ENCODE measurements at places on chromosomes 12 and 14. TPM values are rescaled to one million over a fixed set of nuclear protein-coding genes. Genes with fewer than 3 reads are reported as not detected.

DNA sequence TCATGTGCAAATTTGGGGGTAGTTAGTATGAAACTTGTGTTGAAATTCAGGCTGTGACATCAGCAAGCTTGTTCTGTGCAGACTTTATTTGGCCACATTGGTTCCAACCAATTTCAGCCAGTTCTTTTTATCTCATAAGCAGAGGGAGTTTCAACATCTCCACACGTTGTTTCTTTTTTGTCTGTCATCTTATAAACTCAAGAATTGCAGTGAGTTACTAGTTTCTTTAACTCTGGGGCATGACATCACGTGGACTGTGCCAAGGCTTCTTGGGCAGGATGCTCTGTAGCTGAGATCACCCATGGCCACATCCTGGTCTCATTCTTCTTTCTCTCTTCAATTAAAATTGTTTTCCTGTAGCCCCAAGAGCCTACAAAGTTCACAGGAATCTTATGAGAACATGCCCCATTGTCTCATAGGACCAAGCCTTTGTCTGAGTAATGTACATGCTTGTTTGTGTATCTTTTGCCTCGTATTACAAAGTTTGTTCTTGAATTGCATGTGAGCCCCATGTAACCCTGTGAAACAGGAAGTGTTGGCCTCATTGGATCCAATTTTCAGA lies 982.0 kb upstream of the TMEM132C start:
- no peak for DNase-seq

BCL2L14 gene
- not detected for total RNA-seq

TAS2R42 gene
- total RNA-seq = not detected

OR5AU1 gene
- not detected for total RNA-seq

GRCh38 chr14:77158882-77159255 lies 17.3 kb upstream of the ZDHHC22 start:
- DNase-seq = no peak

ASCL1 gene
- total RNA-seq = not detected

EFS gene
- not detected for total RNA-seq

DNA sequence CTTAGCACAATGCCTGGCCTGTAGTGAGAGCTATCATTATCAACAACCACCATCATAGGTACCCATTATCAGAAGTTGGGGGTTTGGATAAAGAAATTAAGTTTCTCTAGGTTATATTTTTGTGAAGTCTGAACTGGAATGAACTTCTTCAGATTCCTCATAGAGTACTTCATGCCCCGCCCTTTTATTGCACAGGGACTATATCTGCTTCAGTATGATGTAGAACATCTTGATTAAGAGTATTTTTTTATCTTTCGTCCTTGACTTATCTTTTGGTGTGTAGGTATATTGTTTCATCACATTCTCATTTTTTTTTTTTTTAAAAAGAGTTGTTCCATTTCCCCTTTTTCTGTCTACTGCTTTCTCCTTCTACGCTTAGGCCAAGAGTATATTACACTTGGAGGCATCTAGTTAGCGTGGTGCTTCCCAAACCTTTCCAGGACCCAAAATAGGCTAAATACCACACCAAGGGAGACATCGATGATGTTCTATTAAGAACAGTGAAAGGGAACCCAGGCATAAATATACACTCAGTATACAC lies 467.5 kb downstream of the ZFP36L1 start:
- DNase-seq = peak; percentile 47

GPR137C gene
- total RNA-seq = 0.67 TPM

DNA sequence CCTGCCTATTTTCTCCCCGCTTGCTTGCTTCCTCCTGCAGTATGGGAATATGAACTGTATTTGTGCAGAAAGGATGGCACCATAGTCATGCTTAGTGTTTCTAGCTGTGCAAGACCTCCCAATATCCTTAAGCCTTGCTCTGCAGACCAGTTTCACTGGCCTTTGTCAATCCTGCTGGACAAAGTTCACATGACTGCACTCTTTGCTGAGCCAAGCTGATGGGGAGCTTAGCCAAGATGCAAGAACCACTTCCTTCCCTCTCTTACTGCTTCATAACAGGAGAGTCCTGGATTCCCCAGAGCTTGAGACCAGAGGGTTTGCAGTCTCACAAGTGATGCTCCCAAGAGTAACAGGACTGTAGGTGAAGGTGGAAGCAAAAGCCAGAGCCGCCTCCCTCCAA lies 3.8 kb downstream of the ASIC1 start:
- no peak for DNase-seq

DNA sequence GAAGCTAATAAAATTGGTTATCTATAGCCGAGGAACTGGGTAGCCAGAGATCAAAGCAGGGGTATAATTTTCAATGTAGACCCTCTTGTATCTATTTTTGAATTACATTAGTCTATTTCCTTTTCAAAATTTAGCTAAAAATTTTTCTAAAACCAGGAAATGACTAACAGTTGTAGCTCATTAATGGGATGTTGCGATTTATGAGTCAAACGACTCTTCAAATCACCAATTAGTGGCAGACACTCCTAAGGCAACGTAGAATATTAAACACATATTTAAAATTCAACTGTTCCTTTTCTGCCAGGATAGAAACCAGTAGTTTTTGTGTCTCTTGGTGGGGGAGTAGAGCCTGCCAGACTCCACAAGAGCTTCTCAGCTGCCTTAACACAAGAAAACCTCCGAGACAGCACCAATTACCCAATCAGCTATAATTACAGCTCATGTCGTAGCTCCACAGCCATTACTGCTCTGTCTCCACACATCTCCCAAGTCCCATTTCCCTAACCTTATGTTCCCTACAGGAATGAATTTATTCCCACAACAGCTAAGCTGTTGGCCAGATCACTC lies 26.9 kb downstream of the GCN1 start:
- no peak for DNase-seq

GRCh38 chr12:89309815-89310214 lies 42.5 kb downstream of the DUSP6 start:
- no peak for DNase-seq

KLHL33 gene
- 0.27 TPM for total RNA-seq

GRCh38 chr14:55274146-55274545 lies 2.9 kb downstream of the FBXO34 start:
- no peak for DNase-seq

DNA sequence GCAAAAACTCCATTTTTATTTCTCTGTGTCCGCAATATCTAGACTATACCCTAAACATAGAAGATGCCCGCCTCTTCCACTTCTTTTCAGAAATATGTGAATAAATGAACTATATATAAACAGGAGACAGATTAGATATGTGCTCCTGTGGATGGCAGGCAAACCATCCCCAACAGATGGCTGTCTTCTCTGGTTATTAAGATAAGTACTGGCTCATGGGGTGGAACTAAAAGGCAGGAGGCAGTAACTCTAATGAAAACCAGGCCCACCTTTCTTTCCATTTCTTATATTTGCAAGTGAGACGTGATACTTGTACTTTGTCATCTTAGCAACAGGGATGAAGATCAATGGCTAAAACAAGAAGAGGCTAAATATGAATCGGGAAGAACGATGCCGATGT lies 20.2 kb downstream of the E2F7 start:
- DNase-seq = no peak

GTF2H3 gene
- 24.2 TPM for total RNA-seq

DNA sequence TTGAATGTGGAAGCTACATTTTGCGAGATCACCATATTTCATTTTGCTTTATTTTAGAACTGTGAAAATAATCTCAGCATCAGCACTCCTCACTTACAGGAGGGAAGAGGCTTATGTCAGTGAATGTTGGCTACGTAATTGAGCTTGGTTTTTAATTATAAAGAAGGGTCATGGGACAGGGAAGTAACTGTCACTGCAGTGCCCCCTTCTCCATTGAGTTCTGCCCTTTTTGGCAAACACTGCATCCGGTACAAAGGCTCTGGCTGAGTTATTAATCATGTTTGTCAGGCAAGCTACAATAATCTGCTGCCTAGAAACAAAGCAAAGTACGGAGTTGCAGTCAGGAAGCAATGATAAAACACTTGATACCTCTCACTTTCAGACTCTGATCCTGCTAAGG lies 546.7 kb downstream of the SNAPC1 start:
- DNase-seq = no peak

MANSC1 gene
- 0.73 TPM for total RNA-seq

- DNase-seq = no peak
Measured at GRCh38 chr14:34937442-34937841, 45.4 kb upstream of the SRP54 start.

- no peak for DNase-seq
Measured at GRCh38 chr14:94584591-94585280, 3.5 kb downstream of the SERPINA5 start.

DNA sequence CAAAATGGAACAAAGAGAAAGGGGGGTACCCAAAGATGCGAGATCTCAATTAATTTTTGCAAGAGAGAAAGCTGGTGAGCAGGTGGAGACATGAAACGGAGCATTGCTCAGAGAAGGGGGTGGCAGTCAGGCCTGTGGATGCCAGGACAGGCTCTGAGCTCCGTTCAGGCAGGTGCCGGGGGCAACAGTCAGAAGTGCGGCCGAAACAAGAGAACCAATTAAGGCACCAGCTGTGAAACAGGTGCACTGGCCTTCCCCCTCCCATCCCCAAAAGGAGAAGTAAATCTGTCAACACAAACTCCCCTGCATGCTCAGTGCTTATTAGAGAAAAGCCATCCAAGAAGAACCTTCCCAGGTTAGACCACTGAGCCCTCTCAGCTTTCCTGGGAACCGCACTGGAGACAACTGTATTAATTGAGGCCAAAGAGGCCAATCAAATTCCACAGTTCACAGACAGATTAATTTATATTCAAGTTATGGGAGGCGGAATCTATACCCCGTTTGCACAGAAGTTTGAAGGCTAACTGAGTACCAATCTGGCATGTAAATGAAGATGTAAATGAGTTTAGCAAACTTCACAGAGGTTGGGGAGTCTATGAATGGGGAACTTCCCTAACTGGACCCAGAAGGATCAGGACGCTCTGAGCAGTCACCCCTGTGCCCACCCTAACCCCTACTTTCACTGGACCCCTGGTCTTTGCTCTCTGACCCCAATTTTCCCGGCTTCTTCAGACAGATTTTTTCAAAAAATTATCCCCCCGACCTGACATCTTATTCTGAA lies 20.9 kb downstream of the OAS2 start:
- peak; percentile 78 for DNase-seq

CMTM5 gene
- not detected for total RNA-seq
